NCI-H2081 treated with DMSO at 0.1 percent for 48 hours (cell line): ENCODE measurements at places on chromosomes 4 and X.

GRCh38 chr4:20493761-20494353, 206.4 kb upstream of the PACRGL start:
- DNase-seq: no peak

DNA sequence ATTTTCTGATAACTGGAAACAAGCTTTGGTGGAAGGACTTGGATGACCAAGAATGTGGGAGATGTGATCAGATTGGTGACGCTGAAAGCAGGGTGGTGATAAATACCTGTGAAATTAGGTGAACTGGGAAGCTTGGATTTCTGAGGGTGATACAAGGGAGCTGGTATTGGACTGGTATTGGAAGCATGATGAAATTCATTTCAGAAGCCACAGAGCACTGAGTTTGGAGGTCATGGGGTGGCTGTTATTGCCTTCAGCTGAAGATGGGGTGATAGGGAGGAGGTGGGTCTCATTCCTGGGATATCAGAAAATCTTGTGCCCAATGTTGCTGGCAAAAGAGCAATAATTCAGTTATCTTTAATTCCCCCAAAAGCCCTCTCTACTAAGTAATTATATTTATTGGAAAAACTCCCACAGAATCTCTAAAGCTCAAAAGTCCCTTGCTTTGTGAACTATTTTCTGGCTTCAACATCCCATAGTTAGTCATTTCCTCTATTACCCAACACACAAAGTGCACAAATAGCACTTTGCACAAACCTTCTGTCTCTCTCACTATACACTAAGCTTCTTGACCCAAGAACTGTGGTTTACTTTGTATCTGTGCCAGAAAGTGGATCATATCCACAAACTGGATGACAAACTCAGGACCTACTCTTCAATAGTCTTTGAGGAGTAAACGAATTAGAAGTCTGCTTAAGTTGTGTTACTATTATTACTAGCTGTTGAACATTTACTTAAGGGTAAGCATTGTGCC, 23.1 kb upstream of the CAMK2D start:
- no peak for DNase-seq

DNA sequence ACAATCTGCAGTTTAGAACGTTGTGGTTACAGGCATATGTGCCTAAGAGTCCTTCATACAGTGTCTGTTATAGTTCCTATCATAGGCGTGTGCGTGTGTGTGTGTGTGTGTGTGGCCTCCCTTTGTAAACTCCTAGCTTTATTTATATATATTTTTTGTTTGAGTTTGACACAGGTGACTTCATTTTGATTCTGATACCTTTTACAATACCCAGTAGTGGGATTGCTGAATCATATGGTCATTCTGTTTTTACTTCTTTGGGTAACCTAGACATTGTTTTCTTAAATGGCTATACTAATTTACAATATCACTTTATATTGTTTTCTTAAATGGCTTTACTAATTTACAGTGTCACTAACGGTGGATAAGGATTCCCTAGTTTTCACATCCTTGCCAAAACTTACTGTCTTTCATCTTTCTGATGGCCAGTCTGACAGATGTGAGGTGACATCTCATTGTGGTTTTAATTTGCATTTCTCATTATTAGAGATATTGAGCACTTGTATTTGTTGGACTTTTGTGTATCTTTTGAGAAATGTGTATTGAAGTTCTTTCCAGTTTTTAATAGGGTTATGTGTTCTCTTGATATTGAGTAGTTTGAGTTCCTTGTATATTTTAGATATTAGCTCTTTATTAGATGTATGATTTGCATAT, 211.1 kb upstream of the NUDT6 start:
- no peak for DNase-seq

DNA sequence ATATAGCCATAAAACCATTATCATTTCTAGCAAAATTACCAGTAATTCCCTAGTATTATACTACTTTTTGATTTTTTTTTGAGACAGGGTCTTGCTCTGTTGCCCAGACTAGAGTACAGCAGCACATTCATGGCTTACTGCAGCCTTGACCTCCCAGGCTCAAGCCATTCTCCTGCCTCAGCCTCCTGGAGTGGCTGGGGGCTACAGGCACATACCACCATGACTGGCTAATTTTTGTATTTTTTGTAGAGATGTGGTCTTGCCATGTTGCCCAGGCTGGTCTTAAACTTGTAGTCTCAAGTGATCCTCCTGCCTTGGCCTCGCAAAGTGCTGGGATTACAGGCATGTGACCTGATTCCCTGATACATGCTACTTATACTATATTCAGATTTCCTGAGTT, 13.7 kb downstream of the N4BP2 start:
- DNase-seq: no peak

DNA sequence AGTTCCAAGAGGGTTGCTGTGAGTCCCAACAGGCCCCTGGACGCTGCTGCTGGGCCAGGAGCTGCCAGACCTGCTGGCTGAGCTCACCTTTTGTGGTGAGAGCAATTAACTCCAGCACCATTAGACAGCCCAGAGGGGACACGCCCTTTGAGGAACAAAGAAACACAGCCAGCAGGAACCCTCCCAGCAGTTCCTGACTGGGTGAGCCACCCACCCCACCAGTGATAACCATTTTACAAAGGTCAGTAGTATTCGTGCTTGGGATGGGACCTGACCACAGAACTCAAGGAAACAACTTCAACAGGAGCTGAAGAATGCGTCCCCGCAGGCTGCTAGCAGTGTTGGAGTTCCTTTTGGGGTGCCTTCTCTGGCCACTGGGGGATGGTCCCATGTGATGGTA, 38.8 kb upstream of the AFAP1 start:
- no peak for DNase-seq
